ENCODE measurements at places on chromosomes 5 and 9.
A peak's percentile ranks its signal among the peaks of the same experiment; 100 is the strongest.

GRCh38 chr9:98173181-98173580, 19.3 kb downstream of the CORO2A start:
- H3K27ac ChIP-seq: no peak overlapping the region
- DNase-seq: no peak

DNA sequence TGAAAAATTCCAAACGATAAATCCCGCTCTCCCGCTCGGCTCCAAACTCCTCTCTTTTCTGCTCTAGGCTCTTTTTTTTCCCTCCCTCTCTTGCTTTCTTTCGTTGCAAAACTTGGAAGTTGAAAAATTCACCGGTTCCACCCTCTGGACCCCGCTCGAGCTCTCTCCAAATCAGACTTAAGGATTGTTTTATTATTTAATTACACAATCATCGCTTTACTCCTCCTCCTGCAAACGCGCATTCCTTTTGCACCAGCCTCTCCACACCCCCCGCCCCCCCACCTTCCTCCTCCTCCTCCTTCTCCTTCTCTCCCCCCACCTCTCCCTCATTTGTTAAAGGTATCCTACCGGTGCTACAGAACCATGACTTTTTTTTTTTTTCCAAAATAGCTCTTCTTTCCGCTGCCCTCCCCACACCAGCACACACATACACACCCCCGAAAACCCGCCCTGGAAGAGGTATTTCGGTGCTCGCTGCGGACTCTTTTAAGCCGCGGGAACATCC, 535 bp upstream of the NFIB start:
- H3K27ac ChIP-seq: peak overlapping the region; percentile 97
- peak; percentile 77 for DNase-seq
- H3K36me3 ChIP-seq: no peaks in the 10 kb centered on the region

DNA sequence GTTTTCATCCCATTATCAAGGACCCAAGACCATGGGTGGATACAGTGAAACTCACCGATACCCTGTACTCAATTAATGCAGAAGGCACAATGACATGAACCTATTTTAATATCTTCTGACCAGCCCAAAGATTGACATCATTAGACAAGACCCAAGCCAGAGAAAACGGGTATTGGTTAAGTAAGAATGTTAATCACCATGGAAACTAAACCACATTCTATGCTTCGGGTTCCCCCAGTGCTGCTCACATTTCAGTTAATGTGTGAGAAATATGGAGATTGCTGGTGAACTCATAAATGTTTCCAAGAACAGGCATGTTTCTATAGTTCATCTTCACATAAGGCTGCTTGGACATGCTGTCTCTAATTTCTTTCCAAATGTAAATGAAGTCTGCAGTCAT, 77.0 kb downstream of the IRX2 start:
- no peak for DNase-seq
- H3K4me1 ChIP-seq: no peaks in the 10 kb centered on the region
- no peaks in the 10 kb centered on the region for H3K36me3 ChIP-seq
- H3K27ac ChIP-seq: no peak overlapping the region
- no peaks in the 10 kb centered on the region for H3K27me3 ChIP-seq

DNA sequence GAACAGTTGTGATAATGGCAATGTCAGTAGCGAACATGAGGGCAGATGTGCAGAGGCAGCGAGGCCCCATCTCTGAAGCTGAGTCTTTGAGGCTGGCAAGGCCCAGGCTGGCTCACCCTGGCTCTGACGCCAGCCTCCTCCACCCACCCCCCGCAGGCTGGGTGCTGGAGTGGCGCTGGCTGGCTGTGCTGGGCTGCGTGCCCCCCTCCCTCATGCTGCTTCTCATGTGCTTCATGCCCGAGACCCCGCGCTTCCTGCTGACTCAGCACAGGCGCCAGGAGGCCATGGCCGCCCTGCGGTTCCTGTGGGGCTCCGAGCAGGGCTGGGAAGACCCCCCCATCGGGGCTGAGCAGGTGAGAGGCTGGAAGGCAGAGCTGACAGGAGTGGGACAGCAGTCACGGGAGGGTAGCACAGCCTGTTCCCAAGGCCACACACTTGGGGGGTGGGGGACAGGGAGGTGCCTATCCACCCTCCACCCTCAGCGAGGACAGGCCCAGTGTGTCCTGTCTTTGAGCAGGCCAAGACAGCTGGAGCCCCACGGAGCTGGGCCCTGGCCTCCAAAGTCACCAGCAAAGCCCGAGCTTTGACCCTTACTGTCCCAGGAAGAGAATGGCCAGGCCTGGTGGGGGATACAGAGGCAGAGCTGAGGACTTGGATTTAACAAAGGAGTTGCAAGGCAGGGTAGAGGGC, 5.6 kb downstream of the SLC2A8 start:
- DNase-seq: no peak
- H3K27ac ChIP-seq: no peak overlapping the region
- no peak overlapping the region for H3K4me3 ChIP-seq
- no peaks in the 10 kb centered on the region for H3K4me1 ChIP-seq
- H3K27me3 ChIP-seq: no peaks in the 10 kb centered on the region

DNA sequence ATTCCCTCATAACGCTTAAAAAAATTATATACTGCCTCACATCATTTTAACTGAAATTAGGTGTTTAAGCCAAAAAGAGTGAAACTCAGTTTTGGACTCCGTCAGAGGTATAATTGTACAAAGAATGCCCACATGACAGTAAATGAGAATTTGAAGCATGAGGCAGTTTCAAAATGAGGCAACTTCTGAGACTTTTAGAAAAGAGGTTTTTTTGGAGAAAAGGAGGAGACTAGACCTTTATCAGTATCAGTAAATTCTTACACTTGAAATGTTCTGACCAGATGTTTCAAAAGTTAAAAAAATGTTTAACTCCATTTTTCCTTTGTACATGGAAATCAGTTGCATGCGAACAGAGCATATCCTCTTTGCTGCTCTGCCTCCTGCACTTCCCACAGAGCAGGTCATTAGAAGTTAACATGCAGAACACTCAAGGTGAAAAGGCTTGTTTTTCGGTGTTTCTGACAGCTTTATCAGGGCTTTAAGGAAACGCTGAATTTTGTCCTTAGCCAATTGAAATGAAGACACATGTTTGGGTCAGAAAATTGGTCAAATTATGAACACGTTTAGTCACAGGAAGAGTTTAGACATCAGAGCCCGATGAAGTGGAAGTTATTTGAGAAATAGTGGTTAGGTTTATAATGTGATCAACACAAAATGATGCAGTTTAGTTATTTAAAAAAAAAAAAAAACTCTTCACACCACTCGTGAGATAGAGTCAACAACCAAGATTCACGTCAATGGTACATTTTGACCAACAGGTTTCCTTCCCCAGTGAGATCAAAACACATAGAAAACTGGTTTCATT, 59.5 kb downstream of the PIK3R1 start:
- H3K4me3 ChIP-seq: no peak overlapping the region
- no peaks in the 10 kb centered on the region for H3K36me3 ChIP-seq
- H3K27me3 ChIP-seq: no peaks in the 10 kb centered on the region
- H3K4me1 ChIP-seq: peaks cover 8% of the 10 kb centered on the region
- DNase-seq: no peak

- H3K27ac ChIP-seq: no peak overlapping the region
- no peak for DNase-seq
- H3K36me3 ChIP-seq: no peaks in the 10 kb centered on the region
- no peaks in the 10 kb centered on the region for H3K27me3 ChIP-seq
Observed at GRCh38 chr9:115849679-115850412, 303.7 kb upstream of the PAPPA start.

GRCh38 chr5:78367318-78367991, 7.0 kb downstream of the SCAMP1 start:
- no peaks in the 10 kb centered on the region for H3K4me1 ChIP-seq
- DNase-seq: no peak
- H3K36me3 ChIP-seq: no peaks in the 10 kb centered on the region
- no peaks in the 10 kb centered on the region for H3K27me3 ChIP-seq

Data from hepatocyte (in vitro differentiated cells).